ENCODE measurements at places on chromosomes 1 and 21.

- no peak for DNase-seq
Measured at GRCh38 chr1:219074084-219074728, 99.5 kb upstream of the LYPLAL1 start.

GRCh38 chr1:177790566-177790965 lies 179.3 kb downstream of the SEC16B start:
- DNase-seq: no peak

DNA sequence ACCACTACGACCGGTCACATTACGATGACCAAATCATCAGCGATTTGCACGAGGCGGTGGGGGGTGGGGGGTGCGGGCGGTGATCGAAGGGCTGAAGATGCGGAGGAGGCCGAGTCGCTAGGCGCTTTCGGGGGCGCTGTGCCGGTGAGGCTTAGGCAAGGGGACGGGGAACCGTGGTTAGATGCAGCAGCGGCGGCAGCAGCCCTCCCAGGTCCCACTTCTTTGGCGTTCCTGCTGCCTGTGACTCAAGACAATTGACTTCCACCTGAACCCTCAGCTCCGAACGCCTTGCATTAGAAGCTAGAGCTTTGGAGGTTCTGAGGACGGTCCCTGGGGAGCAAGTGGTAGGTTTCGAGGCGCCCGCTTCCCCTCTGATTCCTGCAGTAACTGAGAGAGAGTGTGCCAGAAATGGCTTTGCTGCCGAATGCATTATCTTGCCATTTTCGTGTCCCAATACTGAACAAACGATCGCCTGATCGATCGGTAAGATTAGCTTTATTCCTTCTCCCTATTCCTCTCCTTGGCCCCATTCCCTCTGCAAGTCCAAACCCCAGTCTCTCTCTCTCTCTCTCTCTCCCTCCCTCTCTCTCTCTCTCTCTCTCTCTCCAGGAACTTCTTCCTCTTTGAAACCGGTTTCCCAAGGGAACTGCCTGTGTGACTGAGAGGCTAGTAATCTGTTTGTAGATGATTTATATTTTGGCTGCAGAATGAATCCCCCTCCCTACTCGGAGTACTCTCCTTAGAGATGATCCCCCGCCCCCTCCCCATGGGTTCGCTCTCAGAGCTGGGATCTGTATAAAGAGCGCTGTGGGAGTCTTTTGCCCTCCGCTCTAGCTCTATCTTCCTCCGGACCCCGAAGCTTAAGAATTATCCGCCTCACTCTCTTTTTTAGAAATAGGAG lies 735 bp upstream of the BRINP3 start:
- peak; percentile 68 for DNase-seq

DNA sequence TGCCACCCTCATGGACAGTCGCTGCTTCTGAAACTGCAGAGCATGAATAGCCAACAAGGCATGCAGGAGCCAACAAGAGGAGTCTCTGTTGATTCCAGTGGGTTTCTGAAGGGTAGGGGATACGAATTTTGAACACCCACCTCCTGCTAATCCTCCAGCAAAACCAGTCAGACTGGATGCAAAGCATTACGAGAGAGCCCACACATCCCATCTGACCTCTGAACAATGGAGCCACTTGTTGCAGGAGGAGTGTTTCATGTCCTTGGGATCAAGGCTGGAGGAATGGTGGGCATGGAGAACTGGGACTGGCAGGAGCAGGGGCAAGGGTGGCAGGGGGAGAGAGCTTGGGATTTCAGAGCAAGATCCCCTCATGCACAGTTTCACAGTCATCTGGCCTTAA lies 1.6 kb downstream of the VTCN1 start:
- no peak for DNase-seq

DNA sequence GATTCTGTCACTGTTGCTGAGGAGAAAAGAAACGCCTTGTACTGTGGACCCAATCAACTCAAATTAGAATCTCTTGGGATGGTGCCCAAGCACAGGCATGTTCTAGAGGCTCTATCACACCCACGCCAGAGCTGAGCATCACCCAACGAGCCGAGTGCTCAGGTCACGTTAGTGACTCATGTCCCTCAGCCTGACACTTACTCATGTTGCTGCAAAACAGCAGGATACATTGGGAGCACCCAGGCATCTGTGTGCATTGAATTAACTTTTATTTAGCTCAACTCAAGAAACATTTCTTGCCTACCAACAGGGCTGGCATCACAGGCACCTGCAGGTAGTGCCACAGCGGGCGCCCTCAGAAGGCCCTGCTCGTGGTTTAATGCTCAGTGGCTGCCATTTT lies 149.8 kb downstream of the ETS2 start:
- no peak for DNase-seq

DNA sequence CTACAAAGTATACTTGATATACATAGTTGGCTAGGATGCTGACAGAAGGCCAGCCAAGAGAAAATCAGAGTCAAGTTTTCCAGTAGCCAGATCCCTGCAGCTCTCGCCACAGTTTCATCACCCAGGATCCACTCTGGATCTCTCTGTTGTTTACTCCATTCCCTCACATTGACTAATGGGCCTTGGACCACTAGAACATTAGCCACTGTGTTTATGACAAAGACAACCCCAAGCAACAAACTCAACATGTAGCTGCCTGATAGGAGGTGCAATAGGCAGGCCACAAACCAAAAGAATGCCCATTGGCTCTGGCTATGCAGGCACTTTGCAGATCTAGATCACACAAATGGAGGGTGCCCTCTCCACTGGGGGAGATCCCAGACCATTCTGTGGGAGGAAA lies 44.2 kb downstream of the ARHGEF11 start:
- DNase-seq: no peak

DNA sequence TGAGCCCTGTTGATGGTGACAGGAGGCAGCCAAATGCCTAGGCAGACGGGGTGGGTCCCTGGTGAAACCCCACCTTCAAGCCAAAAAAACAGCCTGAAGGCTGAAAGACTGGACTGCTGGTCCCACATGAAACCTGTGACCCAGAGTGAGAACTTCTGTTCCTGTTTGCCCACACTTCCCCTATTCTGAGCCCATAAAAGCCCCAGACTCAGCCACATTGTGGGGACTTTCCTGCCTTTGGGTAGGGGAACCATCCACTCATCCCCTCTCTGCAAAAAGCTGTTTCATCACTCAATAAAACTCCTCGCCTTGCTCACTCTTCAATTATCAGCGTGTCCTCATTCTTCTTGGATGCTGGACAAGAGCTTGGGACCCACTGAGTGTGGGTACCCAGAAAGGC lies 25.2 kb downstream of the HTR6 start:
- DNase-seq: no peak

DNA sequence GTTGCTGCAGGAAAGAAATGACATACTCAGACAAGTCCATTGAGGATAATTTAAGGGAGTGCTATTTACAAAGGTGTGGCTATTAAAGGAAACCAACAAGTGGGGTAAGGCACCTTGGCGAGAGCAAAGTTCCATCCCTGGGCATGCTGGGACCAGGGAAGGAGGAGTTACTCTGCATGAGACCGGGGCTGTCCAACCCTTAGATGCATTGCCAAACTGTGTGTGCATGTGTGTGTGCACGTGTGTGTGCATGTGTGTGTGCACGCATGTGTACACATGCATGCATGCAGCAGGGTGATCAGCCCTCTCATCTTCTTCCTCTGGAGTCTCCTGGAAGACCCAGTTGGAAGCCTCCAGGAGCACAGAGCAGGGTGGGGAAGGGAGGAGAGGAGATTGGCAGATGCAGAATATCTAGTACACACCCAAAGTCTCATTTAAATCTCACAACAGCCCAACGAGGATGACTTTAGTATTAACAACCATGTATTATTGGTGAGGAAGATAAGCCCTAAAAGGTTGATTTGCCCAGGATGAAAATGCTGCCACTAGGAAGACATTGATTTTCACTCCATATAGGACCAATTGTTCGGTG lies 72.2 kb upstream of the CD34 start:
- no peak for DNase-seq
